Stimulated activated CD4-positive, alpha-beta T cell treated with anti-CD3 and anti-CD28 coated beads, Interleukin-12 subunit alpha, Interleukin-12 subunit beta, amount 100 ng/mL, for 24 hours (primary cell): ENCODE measurements at places on chromosomes 11 and 22.
A peak's percentile ranks its signal among the peaks of the same experiment; 100 is the strongest.

- DNase-seq = no peak
Observed at GRCh38 chr22:19703869-19704268, 10.4 kb upstream of the SEPTIN5 start.

DNA sequence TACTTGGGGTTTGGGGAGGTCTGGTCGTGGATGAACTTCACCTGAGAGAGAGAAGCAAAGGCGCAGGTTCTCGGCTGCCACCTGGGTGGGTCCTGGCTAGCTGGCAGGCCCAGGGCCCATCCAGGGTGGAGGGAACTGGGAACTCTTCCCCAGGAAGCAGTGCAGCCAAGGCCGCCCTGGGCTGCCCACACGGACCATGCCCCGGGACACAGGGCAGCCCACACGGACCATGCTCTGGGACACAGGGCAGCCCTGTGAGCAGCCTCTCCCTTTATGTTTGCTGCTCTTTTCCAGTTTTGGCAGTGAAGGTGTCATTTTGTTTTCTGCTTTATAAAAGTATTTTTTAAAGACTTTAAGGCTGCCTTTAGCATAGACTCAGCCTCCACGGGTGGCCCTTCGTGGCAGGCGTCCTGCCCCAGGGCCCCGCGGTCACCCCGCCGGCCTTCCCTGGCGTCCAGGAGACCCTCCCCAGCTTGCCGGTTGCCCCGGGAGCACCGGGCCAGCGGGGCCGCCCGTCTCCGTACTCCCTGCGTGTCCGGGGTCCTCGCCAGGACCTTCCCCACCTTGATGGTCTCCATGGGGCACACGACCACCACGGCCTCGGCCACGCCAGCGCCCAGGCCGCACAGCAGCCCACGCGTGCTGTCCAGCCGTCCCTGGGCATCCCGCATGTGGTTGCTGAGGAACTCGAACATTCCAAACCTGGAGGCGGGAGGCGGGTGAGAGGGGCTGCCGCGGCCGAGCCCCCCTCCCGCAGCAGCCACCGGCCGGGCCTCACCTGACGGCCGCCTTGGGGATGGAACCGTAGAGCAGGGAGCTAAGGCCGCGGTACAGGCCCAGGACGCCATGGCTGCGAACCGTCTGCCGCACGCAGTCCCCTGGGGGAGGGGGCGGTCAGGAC lies 1.1 kb downstream of the SLC25A1 start:
- no peak for DNase-seq

DNA sequence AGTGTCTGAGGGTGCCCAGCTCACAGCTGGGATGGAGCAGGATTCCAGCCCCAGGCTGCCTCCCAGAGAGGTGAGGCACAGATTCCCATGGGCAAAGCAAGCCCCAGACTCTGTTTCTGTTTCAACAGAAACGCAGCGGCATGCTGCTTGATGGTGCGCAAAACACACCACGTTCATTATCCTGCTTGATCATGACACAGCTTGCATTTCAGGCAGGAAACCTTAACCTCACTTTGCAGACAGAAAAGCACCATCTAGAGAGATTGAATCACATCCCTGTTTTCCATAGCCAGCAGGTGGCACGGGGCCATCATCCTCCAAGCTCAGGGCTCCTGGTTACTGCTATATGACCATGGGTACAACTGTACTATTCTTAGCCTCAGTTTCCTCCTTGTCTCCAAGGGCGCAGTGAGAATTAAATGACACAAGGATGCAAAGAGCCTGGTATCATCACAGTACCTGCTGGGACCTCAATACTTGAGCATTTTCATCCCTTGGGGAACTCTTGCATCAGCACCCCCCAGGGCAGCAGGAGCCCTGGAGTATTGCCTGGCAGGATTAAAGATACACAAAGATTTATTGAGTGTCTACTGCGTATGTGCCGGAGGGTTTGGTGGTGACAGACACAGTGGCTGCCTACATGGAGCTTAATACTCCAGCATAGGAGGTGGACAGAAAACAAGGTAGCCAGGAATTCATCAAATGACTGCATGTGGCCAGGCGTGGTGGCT lies 110.0 kb downstream of the TP53I11 start:
- no peak for DNase-seq

DNA sequence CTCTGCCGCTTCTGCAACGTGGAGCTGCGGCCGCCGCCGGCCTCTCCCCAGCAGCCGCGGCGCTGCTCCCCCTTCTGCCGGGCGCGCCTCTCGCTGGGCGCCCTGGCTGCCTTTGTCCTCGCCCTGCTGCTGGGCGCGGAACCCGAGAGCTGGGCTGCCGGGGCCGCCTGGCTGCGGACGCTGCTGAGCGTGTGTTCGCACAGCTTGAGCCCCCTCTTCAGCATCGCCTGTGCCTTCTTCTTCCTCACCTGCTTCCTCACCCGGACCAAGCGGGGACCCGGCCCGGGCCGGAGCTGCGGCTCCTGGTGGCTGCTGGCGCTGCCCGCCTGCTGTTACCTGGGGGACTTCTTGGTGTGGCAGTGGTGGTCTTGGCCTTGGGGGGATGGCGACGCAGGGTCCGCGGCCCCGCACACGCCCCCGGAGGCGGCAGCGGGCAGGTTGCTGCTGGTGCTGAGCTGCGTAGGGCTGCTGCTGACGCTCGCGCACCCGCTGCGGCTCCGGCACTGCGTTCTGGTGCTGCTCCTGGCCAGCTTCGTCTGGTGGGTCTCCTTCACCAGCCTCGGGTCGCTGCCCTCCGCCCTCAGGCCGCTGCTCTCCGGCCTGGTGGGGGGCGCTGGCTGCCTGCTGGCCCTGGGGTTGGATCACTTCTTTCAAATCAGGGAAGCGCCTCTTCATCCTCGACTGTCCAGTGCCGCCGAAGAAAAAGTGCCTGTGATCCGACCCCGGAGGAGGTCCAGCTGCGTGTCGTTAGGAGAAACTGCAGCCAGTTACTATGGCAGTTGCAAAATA lies 816 bp downstream of the PDE3B start:
- DNase-seq = peak; percentile 21

DNA sequence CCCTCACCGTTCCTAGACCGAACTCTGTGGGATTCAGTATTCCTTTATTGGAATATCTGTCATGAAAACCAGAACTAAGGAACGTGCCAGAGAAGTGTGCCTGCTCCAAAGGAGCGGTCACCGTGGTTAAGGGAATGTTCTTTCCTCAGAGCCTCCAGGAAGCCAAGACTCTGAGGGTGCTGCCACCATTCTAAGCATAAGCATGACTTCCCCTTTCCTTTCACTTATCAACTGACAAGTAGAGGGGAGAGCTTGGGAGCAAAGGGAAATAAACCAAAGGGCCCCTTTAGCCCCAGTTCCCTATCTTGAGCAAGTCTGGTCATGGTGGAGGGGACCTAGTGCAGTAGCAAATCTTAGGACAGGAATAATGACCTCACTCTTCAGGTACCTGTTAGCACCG lies 26.8 kb downstream of the CTR9 start:
- no peak for DNase-seq

- no peak for DNase-seq
Observed at GRCh38 chr11:131470216-131470925, 100.0 kb downstream of the NTM start.
